ENCODE measurements at places on chromosomes 12 and 14.

DNA sequence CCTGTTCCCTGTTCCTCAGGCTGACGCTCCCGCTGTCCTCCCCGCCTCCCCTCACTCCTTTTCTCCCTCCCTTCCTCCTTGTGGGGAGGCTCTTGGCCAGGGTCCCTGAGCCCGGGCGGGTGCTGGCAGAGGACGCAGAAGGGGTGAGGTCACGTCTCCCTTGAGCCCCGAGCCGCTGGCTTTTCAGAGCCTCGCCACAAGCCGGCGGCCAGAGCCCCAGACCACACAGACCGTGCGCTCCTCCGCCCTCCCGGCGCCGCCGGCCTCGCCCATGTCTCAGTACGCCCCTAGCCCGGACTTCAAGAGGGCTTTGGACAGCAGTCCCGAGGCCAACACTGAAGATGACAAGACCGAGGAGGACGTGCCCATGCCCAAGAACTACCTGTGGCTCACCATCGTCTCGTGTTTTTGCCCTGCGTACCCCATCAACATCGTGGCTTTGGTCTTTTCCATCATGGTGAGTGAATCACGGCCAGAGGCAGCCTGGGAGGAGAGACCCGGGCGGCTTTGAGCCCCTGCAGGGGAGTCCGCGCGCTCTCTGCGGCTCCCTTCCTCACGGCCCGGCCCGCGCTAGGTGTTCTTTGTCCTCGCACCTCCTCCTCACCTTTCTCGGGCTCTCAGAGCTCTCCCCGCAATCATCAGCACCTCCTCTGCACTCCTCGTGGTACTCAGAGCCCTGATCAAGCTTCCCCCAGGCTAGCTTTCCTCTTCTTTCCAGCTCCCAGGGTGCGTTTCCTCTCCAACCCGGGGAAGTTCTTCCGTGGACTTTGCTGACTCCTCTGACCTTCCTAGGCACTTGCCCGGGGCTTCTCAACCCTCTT lies at the start of gene TMEM233:
TMEM233 (plus strand) TSS at position 197 of the 821 bp plus-strand sequence; CDS start at position 272, 75 bp downstream.
- no peak for DNase-seq

DNA sequence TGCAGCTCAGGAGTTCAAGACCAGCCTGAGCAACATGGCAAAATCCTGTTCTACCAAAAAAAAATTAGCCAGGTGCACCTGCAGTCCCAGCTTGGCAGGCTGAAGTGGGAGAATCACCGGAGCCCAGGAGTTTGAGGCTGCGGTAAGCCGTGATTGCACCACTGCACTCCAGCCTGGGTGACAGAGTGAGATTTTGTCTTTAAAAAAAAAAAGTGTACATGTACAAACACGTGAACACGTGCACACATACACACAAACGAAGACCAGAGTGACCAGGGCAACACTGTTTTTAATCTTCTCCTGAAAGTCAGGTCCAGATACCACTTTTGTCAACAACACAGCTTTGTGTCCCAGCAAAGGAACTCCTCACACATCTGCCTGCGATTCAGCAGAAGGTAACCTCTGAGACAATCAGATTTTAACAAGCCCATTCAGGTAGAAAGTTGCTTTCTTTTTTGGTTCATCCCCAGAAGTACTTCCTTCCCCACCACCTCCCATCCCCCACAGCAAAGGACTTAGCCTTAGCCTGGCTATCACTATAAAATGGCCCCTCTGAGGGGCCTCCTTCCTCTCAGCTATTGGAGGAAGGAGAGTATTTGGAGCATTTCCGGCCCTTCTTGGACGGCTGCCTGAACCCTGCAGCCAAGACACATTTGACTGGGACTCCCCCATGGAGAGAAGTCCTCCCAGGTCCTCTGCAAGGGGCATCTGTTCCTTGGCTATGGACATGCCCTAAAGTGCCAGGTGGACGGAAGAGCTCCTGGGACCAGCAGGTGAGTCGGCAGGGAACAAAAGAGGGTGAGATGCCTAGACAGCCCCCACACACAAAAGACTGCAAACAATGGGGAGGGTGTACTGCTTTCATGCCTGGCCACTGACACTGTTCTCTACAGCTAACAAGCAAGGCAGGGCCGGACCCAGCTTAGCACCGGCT lies 9.8 kb downstream of the CTDSP2 start:
- no peak for DNase-seq

DNA sequence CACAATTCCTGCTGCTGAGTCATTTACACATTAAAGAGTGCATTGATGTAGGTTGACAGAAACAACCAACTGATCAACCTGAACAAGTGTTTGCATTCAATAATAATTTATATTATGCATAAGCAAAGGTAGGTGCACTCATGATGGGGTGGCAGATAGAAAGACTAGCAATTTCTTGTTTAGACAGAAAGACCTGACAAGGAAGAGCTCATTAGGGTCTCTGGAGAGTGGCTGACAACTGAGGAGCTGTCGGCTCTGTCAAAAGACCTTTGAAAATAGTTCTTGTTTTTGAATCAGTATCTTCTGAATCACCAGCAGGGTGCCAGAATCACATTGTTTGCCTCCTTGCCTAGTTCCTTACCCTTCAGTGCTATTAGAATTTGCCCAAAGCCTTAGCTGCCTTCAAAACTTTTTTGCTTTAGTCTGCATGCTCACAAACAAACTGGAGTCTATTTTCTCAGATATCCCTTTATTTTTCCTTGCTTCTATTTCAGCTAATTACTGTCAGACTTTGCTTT lies 234.7 kb downstream of the BTG1 start:
- DNase-seq, result no peak

- no peak for DNase-seq
Measured at GRCh38 chr14:100221533-100222223, 17.3 kb upstream of the YY1 start.

- no peak for DNase-seq
Measured at GRCh38 chr14:68866991-68867533, 74.2 kb upstream of the ZFP36L1 start.

GRCh38 chr12:93079271-93079670 lies 150.2 kb upstream of the EEA1 start:
- DNase-seq, result no peak

GRCh38 chr12:41850046-41850445 lies 294.6 kb downstream of the GXYLT1 start:
- DNase-seq, result no peak

DNA sequence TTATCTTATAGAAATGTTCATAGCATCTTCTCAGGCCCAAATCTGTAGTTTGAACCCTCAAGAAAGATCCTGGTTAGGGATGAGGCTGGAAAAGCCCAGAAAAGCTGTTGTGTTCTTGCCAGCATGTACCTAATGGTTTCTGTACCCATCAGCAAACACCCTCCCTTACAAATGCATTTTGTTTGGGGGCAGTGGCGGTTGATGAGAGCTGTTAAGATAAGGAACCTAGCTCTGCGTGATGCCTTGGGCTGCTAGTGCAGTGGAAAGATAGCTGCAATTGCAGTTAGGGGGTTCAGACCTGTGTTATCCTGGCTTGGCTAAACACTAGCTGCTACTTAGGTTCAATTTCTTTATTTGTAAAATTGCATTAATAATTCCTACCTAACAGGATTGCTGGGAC lies 3.6 kb downstream of the TPH2 start:
- DNase-seq, result no peak

DNA sequence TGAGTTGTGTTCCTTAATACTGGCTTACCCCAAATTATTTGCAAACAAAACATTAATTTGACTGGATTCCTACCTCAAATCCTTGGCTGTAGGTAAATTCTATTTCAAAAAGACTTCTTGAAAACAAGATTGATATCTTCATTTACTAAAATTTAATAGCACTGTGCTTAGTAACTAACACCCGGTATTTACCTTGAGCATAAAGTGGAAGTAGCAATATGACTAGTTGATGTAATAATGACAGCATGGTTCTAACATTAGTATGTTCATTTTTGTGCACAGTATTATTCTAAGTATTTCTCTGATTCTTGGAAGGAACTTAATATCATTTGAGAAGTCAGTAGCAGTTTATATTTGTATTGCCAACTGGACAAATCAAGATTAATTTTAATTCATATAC lies 96.8 kb downstream of the PPHLN1 start:
- DNase-seq, result no peak

DNA sequence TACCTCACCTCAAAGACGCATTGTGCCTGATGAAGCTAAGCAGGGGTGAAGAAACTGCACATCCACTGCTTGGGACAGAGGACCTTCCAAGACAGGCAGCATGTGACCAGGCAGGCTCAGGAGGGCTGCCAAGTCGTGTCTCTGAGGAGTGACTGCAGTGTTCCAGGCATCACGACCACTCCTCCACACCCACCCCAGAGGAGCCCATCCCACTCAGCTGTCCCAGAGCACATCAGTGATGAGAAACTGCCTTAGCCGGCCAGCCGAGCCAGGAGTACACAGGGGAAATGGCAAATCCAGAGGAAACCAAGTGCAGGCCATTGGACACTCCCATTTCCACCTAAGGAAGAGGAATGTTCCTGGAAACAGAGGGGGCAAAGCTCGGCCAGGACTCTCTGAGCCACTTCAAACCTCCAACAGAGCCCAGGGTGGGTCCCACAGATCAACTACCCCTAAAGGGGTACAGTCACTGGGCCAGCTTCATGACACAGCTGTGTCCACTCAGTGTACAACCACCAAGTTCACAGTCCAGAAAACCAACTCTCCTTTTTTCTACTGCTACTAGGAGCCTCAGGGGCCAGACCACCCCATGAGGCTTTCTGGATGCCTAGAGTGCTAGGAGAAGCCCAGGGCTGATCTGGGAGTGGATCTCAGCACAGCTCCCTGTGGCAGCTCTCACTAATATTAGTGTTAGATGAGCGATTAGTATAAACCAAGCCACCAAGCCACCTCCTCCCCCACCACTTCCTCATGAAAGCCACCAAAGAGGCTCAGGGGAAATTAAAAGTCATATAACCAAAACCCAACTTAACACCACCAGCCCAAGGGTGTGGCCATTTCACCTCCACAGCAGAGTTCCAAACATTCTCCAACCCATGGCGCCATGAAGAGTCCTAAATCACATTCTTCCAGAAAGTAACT lies 15.4 kb downstream of the PXN start:
- DNase-seq, result no peak
